ENCODE measurements at places on chromosomes 4 and X.

GRCh38 chr4:147842573-147842972 is 110.7 kb downstream of the ARHGAP10 start:
- DNase-seq: no peak

- no peak for DNase-seq
Observed at GRCh38 chr4:91302120-91302519, 1001.6 kb upstream of the GRID2 start.

DNA sequence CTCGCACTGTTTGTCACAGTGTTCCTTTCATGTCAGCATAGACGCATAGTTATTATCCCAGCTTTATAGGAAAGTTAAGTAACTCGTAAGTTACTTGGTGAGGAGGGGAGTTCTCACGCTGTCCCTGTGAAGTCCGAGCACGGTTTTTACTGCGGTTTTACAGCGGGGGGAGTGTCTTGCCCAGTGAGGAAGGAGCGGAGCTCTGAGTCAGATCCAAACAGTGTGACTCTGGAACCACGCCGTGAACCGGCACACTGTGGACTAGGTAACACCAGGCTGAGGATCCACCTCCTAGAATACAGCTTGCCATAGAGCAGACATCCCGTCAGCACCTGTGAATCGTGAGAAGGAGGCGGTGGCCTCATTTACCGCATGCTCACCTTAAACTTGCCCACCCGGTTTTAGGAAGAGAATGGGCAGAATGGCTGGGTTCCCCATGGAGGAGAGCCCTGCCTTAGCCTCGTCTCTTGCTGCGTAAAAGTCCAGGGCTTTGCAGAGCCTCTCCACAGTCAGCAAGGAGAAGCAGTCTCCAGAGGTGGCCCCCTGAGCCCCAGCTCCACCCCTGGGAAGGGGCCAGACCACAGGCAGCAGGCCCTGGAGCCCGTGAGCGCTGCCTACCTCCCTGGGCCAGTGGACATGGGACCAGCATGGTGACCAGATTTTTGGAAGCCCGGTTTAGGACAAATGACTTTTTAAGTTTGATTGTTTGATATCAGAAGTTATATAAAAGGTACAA is 40.2 kb upstream of the HGFAC start:
- no peak for DNase-seq

DNA sequence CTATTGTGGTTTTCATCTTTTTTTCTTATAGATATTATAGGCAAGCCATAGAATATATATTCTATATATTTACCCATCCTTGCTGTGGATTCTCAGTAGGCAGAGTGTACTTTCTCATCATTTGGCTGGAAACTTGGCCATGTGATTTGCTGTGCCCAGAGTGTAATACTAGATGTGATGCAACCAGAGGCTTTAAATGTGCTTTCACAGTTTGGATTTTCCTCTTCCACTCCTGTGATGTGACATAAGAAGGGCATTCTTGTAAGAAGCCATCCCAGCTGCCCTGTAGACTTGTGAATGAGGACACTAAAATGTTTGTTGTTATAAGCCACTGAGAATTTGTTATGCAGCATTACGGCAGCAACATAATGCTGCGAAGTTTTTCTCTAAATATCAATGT is 10.4 kb upstream of the HPGDS start:
- DNase-seq: no peak

DNA sequence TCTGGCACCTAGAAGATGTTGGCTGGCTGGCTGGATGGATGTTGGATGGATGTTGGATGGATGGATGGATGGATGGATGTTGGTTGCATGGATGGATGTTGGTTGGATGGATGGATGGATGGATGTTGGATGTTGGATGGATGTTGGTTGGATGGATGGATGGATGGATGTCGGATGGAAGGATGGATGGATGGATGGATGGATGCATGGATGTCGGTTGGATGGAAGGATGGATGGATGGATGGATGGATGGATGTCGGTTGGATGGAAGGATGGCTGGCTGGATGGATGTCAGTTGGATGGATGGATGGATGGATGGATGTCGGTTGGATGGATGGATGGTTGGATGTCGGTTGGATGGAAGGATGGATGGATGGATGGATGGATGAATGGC is 96.7 kb downstream of the PSAPL1 start:
- no peak for DNase-seq

GRCh38 chr4:47490550-47490949 is 5.5 kb downstream of the ATP10D start:
- peak; percentile 20 for DNase-seq

DNA sequence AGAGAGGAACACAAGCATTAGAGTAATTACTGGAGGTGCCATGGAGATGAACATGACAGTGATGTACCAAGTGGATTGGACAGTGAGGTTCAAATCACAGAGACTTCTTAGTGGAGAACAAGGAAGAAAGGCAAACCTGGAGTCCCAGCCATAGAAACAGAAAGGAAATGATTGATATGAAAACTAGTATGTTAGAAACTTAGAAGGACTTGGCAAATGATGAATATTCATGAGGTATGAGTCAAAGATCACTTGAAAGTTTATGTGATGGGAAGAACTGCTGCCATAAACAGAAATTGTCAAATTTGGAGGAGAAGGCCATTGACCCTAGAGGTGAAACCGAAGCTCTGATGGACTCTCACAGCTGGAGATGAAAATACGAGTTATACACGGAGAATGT is 88.2 kb downstream of the PHOX2B start:
- no peak for DNase-seq

DNA sequence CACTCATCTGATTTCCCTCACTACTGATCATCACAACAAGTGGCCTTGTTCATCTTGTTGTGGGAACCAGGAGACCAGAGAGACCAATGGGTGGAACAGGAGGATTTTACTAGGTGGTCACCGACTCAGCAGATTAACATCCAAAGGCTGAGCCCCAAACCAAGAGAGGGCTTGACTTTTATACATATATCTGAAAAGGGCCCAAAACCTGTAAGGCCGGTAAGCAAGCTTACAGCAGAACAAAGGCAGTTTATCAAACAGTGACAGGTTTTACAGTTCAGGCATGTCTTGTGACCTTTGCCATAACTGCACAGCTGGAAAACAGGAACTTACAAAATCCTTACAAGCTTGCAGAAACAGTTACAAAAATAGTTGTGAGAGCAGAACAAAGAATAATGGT is 195.9 kb downstream of the OR13H1 start:
- no peak for DNase-seq

DNA sequence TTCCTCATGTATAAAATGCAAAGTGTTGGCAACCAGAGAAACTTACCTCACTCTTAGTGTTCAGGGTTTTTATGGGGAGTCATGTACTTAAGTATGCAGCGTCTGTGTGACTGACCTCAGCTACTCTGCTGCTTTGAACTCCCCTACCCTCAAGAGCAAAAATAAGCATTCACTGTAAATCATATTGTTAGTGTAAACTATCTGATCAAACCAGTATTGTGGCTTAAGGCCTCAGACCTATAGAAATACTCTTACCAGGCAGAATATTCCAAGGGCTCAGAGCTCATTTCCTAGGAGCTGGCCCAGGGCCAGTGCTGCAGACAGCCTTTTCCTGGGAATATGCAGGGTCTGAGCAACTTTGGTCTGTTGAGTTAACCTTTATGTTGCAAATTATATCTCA is 453.1 kb downstream of the CCSER1 start:
- DNase-seq: no peak

DNA sequence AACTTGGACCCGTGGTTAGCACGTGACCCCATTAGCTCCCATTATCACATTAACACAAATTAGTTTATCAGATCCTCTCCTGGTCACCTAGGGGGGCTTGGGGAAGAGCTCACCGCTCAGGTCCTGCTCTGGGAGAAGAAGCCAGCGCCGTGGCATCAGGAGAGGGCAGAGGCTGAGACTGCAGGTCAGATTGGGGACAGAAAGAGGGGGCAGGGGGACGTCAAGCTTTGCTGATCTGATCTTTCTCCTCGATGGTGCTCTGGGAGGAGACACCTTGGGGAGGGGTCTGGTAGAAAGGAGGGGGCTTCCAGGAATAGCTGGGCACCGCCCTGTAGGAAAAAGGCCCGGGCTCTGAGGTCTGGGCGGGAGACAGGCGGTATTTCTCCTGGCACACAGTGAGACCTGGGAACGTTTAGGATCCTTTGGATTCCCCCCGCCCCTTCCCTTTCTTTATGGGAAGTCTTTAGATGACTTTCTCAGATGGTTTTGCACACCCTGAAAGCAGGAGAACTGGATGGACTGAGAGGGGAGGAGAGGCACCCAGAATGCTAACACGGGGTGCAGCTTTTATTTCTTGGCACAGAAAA is 9.1 kb upstream of the ELF4 start:
- no peak for DNase-seq

DNA sequence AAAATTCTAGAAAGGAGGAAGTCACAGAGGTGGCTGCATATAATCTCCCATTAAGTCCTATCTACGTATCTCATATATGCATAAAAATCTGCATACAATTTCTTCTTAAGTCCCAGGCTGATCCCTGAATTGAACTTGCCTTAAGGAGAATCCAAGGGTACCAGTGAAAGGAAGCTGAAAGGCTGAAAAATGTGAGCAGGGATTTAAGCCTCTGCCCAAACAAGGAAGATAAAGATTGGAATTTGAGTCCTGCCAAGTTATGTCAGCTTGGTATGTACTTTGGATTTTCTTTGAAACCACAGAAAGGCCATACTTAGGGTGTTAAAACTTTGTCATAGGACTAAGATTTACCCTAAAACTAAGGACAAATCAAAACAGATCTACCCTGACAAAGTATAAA is 26.5 kb upstream of the GEMIN8 start:
- no peak for DNase-seq

DNA sequence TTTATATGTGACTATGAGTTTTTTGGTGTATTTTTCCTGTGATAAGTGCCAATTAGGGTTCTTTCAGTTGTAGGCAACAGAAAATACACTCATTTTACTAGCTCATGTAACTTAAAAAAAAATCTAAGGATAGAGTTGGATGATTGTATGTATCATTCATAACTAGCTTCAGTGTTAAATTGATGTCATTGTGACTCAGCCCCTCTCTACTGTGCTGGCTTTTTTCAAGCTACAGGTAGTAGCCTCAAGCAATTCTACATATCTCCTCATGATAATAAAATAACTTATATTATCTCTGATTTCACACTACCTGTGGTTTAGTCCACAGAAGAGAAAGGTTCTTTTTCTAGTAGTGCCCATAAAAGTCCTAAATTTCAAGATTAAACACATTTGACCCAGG is 11.9 kb downstream of the WDR17 start:
- no peak for DNase-seq

DNA sequence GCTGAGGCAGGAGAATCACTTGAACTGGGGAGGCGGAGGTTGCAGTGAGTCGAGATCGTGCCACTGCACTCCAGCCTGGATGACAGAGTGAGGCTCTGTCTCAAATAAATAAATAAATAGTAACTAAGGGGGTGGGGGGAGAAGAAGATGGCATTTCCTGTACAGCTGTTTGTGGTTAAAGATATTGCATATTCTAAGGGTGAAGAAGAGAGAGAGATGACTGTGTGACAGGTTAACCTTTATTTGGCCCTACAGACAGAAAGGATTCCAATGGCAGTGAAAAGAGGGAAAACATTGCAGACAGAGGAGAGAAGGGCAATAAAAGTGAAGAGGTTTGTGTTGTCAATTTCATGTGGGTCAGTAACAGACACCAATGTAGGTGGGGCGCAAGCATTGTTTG is 9.4 kb downstream of the TASL start:
- DNase-seq: no peak

DNA sequence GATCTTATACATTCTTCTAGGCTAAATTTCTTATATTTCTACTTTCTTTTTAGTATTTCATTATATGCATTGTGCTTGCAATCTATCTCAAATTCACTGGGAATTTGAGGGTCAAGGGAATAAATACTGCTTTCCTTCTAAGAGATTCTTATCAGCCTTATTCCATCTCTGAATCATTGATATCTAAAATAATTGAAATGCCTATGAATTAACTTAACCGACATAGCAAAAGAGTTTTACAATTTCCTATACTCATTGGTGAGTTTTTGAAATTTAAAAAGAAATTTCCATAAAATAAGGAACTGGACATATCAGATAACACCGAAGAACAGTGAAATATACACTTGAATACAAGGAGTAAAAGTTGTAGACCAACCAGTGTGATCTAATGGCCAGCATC is 373.7 kb downstream of the NAF1 start:
- DNase-seq: no peak

- DNase-seq: no peak
Observed at GRCh38 chrX:24668111-24668510, 21.0 kb upstream of the PCYT1B start.

GRCh38 chrX:20060961-20061748 is 55.6 kb downstream of the MAP7D2 start:
- DNase-seq: peak; percentile 62

DNA sequence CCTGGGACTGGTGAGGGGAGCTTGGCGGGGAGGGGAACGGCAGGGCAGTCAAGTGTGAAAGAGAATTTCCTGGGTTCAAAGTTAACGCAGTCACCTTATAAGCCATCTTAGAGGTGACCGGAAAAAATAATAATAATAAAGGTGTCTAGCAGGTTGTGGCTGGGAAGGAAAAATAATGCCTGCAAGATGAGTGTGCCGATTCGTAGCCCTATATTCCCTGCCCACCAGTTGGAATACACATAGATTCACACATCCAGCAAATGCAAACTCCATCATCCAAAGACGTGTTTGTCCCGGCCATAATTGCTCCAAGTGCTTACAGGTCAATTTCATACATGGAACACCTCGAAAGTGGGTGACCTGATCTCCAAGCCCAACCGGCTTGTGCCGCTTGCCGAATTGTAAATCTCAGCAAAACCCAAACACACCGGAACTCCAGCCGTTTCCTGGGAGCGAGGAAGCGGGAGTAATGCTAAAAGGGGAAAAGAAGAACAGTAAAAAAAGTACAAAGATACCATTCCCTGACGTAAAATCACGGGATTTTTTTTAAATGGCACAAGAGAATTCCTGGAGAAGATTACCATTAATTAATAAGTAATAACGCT is 1.3 kb upstream of the FAT1 start:
- no peak for DNase-seq

GRCh38 chr4:1592068-1592708 is 91.9 kb downstream of the FAM53A start:
- no peak for DNase-seq

- no peak for DNase-seq
Observed at GRCh38 chr4:77040854-77041725, 34.7 kb downstream of the CCNI start.

DNA sequence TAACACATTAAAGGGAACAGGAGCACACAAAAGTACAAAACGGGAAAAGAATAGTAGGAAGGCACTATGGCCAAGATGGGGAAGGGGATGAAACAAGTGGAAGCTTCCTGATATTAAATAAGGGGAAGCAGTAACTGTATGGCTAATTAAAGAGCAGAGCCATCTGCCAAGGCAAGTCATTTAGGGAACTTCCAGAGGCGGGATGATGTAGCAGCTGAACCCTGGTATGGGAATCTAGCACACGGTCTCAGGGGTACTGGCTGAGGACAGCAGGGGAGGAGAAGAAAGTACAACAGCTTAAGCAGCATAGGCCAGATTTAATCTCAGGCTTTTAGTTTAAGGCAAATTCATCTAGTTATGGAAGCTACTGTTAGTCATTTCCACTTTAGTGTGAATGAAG is 59.1 kb downstream of the IGFBP7 start:
- DNase-seq: no peak

Data from CD4-positive, alpha-beta T cell treated with Interferon alpha-2 for 1 hour (primary cell).